ENCODE measurements at places on chromosomes 13 and 19. TPM values are rescaled to one million over a fixed set of nuclear protein-coding genes. Genes with fewer than 3 reads are reported as not detected.

Gene CA11
- 2.4 TPM for total RNA-seq

Gene MAST1
- 0.52 TPM for total RNA-seq

Gene TEX30
- 3.8 TPM for total RNA-seq

Gene ZFP28
- total RNA-seq: 1.7 TPM

Gene NLRP9
- not detected for total RNA-seq

Gene ERICH6B
- total RNA-seq: not detected

Gene HCST
- 58.1 TPM for total RNA-seq

Gene CBY2
- 0.21 TPM for total RNA-seq

Gene CD79A
- total RNA-seq: 47.3 TPM

Gene DHX34
- 12.9 TPM for total RNA-seq

Gene IFNL1
- not detected for total RNA-seq

Gene SLC25A41
- not detected for total RNA-seq

Gene ZNF565
- 5.1 TPM for total RNA-seq

Gene ONECUT3
- total RNA-seq: not detected

Gene PGLYRP2
- not detected for total RNA-seq

Gene CERS1
- total RNA-seq: not detected

Gene NLRP7
- 0.10 TPM for total RNA-seq

Gene SHISA7
- not detected for total RNA-seq

Gene ATP4A
- total RNA-seq: not detected

Gene ATP4B
- not detected for total RNA-seq

Gene FXYD7
- 1.4 TPM for total RNA-seq

Gene PABPC3
- 0.84 TPM for total RNA-seq

Gene ZNF626
- total RNA-seq: 9.7 TPM

Gene ANGPTL4
- not detected for total RNA-seq

Gene MARK4
- total RNA-seq: 12.9 TPM

Gene APOE
- total RNA-seq: 0.94 TPM

Gene UBE2L5
- not detected for total RNA-seq

Gene C19orf47
- 4.7 TPM for total RNA-seq

Gene TDRD12
- 0.42 TPM for total RNA-seq

Gene KIR2DL3
- 0.84 TPM for total RNA-seq

Gene GARIN5A
- 0.21 TPM for total RNA-seq

Gene GSX1
- not detected for total RNA-seq

Gene NXNL1
- not detected for total RNA-seq

Gene VSTM2B
- not detected for total RNA-seq

Gene ZFR2
- total RNA-seq: 0.21 TPM

Gene ZNF382
- 5.5 TPM for total RNA-seq

Gene ZNF285
- 0.63 TPM for total RNA-seq

Gene C19orf67
- total RNA-seq: not detected

Gene RAB8A
- 107 TPM for total RNA-seq

Gene SWSAP1
- 0.94 TPM for total RNA-seq

Gene ATP1A3
- 1.7 TPM for total RNA-seq

Gene CPB2
- not detected for total RNA-seq

Data from mononuclear cell (primary cell).